ENCODE measurements at places on chromosomes 5 and 9. TPM values are rescaled to one million over a fixed set of nuclear protein-coding genes. Genes with fewer than 3 reads are reported as not detected.

The CXXC5 gene
- total RNA-seq = 20.5 TPM

The SGCD gene
- 7.0 TPM for total RNA-seq

The SPATA31E1 gene
- not detected for total RNA-seq

The FSTL4 gene
- 0.26 TPM for total RNA-seq

The PCDHGA1 gene
- 0.13 TPM for total RNA-seq

The EQTN gene
- total RNA-seq = not detected

The NR4A3 gene
- total RNA-seq = 1.3 TPM

The FBXW5 gene
- 134 TPM for total RNA-seq

The C7 gene
- 3.1 TPM for total RNA-seq

The OBP2B gene
- not detected for total RNA-seq

The FGF1 gene
- not detected for total RNA-seq

The PSD2 gene
- total RNA-seq = not detected

The PCDHGA5 gene
- 1.3 TPM for total RNA-seq

The SCGB3A2 gene
- total RNA-seq = not detected

The STKLD1 gene
- total RNA-seq = 0.13 TPM

The DMRT3 gene
- not detected for total RNA-seq

The TMEM252 gene
- not detected for total RNA-seq

The TMEM215 gene
- not detected for total RNA-seq

The SLCO4C1 gene
- total RNA-seq = 0.16 TPM

The ANKRD18B gene
- total RNA-seq = under 0.01 TPM
